ENCODE measurements at places on chromosomes 16 and 17.
A peak's percentile ranks its signal among the peaks of the same experiment; 100 is the strongest.

GRCh38 chr16:4489030-4489429 lies 12.8 kb downstream of the HMOX2 start:
- DNase-seq = peak; percentile 91

- DNase-seq = peak; percentile 34
Observed at GRCh38 chr17:15261802-15262290, 3.3 kb downstream of the PMP22 start.

- DNase-seq = peak; percentile 86
Observed at GRCh38 chr17:45172541-45173286, 11.0 kb downstream of the HEXIM2 start.

DNA sequence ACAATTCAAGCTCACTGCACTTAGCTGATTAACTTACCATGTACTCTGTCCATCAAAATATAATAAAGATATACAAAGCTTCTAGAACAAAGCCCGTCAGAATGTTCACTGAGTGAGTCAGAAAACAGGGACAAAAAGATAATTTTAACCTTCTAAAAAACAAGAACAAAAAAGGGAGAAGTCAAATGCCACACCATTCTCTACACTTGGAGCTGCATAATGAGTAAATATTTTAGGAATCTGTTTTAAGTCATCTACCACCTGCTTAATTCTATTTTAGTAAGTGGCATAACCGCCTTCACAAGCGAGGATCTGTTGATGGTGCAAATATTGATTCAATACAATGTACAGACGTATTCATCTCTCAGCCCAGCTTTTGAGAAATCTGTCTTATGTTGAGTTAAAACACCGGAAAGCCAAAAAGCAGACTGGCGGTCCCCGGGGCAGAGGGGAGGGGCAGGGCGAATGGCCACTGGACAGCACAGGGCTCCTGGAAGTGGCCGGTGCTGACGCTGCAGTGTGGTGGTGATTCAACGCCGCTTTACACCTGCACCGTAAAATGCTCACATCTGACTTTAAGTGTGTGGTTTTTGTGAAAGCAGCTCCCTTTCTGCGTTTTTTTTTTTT lies 20.1 kb downstream of the RAB40B start:
- no peak for DNase-seq

DNA sequence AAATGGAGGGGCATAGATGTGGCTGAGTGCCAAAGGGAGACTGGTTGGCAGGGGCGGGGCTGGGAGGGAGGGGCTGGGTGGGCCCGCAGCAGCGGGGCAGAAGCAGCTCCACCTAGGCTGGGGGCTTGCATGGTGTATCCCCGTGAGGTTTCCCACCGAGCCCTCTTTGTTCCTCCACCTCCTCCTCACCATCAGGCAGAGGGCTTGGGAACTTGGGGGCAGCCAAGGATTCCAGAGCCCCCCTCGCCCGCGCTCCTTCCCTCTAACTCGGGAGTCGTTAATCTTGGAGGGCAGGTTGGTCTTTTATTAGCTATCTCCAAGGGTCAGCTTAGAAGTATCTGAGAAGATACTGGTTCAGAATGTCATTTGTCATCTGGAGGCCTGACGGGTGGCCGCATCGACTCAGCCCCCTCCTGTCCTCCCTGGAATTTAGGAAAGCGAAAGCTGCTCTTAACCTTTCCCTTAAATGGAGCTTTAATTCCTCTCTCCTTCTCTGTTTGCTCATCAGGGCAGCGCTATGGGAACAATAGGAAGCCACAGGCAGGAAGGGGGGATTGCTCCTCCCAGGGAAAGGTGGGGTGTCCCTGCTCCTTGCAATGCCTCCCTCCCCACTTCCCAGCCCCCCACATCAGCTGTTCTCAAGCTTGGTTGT lies 274.3 kb upstream of the XYLT1 start:
- peak; percentile 49 for DNase-seq

GRCh38 chr17:12231355-12231682 lies 210.6 kb downstream of the MAP2K4 start:
- peak; percentile 36 for DNase-seq

- DNase-seq = no peak
Observed at GRCh38 chr16:4265676-4266075, 7.1 kb downstream of the TFAP4 start.

- DNase-seq = no peak
Observed at GRCh38 chr17:1160591-1161390, 19.0 kb downstream of the ABR start.

DNA sequence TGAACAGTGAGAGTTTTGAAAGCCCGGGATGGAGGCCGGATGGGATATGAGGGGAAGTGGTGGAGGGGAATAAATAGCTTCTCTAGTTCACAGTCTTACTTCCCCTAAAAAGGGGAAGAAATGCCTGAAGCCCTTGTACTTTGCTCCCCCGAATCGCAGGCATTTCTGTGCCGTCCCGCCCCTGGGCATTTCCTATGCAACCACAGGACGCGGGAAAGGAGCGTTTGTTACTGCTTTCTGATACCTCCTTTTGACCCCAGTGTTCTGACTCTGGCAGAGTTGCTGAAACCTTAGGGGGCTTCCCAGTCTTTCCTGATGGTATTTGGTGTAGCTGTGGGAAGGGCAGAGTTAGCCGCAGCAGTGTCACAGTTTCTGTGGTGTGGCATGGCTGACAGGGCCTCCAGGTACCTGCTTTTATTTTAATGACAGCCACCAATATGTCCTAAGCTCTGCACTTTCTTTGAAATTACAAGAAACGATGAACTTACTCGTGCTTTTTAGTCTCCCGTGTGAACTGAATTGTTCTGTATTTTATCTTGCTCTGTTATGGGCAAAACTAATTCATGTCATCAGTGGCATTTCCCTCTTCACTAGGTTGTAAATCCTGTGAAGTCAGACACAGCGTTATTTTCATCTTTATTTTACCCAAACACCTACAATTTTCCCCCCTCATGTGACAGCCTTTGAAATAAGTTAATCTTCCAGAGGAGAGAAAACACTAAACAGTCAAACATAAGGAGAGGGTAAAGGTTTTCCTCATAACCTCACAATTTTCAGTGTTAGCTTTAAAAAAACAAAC lies 27.1 kb downstream of the USP10 start:
- DNase-seq = no peak

All from fibroblast of upper back skin (primary cell).